ENCODE measurements at places on chromosomes 3 and 15.

- DNase-seq: no peak
Measured at GRCh38 chr3:50173685-50174516, 17.5 kb upstream of the GNAT1 start.

GRCh38 chr3:179182902-179183301 is 34.7 kb downstream of the PIK3CA start:
- no peak for DNase-seq

- DNase-seq: no peak
Measured at GRCh38 chr15:42220216-42220615, 12.1 kb upstream of the VPS39 start.

DNA sequence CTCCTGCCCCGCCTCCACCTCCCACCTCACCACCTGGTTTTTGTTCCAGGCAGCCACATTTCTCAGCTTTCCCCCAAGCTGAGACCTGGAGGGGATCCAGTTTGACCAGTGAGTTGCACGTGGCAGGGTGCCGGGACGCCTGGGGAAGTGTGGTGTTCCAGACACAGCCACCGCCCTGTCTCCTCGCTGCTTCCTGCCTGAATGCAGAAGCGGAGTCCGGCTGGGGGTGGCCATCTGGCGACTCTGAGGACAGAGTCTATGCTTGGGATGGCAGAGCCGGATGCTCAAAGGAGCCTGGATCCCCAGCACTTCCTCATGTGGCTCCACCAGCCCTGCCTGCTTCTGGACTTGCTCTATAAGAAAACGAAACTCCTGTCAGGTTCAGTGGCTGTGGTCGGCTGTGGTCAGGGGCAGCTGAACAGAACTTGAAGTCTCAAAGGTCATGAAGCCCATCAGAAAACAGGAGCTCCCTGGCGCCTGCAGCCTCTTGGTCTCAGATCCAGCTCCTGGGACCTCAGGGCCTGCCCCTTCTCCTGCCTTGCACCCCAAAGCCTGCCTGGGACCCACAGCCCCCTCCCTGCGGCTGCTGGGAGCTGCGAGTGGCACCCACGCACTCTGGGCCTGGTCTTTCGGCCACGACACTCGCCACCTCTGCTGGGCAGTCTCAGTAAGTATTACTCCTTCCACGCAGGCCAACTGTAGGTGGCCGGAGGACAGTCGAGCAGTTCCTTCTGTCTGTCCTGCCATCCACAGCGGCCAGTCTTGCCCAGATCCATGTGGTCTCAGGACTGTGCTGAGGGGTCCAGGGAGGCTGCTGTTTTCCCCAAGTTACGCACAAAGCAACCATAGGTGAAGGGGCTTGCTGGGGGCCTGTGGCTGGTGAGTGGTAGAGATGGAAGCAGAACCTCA is 112.8 kb upstream of the MEF2A start:
- no peak for DNase-seq

DNA sequence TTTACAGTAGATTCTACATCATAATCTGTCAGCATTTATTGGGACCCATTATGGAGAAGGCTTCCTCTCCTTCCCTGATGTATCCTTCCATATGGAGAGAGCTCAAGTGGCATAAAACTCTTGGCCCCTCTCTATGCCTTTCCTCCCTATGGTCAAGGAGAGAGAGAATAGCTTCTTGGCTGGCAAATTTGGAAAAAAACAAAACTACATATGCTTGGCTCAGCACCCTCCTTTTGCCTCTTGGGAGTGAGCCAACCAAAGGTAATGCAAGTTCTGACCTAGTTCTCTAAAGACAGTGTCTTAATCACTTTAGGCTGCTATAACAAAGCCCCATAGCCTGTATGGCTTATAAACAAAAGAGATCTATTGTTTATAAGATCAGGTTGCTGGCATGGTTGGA is 37.5 kb downstream of the C3orf70 start:
- no peak for DNase-seq

DNA sequence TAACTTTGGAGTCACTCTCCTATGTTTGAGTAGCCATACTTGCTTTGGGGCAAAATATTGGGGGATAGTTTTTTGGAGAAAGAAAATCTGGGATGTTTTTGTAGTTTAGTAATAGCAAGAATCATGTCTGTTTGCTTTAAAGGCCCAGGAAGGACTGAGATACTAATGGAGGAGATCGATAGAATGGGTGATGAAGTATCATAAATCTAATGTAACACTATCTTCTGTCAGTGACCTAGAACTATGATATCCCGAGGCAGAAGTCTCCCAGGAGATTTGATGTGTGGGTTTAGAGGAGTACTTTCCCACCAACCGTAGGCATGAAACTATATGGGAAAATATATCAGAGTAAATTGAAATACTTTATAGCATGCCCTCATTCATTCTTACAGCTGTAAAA is 21.0 kb upstream of the NFKBIZ start:
- no peak for DNase-seq

- no peak for DNase-seq
Measured at GRCh38 chr3:114441386-114441785, 147.6 kb downstream of the TIGIT start.

GRCh38 chr3:155607761-155608160 is 137.1 kb downstream of the PLCH1 start:
- DNase-seq: no peak

- DNase-seq: peak; percentile 21
Measured at GRCh38 chr3:48047841-48048464, 31.7 kb upstream of the MAP4 start.

DNA sequence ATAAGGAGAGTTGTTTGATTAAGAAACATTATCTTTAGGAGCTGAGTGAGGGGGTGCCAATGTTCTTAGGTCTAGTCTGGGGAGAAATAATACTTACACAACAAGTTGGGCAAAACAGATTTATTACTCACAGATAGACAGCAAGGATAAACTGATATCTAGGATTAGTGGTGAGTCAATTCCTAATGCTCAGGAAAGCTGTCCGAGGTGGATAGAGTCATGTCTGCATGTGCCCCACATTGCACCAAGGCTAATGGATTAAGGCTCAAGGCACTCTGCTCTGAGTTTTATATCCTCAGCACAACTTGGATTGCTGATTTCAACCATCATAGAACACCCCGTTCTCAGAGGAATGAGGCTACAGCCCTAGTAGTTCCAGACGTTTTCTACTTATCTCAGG is 1042.3 kb downstream of the OTOL1 start:
- no peak for DNase-seq

- peak; percentile 46 for DNase-seq
Measured at GRCh38 chr15:73822998-73823397, 50.4 kb upstream of the TBC1D21 start.

DNA sequence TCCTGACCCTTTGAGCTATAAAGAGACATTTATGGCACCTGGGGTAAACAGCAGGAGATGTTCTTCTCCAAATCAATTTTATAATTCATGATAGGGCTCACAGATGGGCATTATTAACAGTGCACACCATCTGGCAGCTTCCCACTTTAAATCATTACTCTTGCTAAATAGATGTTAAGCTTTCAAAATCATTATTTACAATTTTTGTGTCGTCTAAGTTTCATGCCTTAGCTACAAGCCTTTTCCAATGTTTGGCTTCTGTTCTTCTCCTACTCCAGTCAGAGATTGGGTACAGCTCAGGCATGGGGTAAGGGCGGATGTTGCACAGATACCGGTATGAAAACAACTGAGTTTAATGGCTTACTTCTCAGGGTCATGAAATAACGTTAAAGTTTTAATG is 120.9 kb upstream of the PFN2 start:
- DNase-seq: no peak

DNA sequence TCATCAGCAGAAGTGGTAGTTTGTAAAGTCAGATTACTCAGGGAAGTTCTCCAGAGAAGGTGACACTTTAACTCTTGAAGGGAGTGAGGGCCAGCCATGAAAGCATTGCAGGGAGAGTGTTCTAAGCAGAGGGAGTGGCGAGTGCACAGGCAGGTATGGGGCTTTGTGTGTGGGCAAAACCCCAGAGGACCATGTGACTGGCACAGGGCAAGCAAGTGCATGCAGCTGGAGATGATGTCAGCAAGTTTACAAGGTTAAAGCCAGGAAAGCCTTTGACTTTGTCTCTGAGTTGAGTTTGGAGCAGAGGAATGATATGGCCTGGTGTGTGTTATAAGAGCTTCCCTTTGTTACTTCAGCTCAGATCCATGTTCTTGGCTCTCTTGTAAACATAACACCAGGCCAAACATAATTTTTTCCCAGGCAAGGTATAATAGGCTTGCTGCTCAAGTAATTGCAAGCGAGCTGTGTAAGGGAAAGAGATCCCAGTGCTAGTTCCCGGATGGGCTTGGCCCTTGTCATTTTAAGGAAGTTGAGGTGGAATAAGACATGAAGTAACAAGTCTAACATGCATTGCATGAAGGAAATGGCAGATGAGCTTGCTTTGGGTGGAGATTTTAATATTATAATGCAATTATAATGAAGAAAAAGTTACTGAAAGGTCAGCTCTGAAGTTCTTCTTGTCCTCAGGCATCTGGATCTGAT is 341.1 kb upstream of the LRRC3B start:
- no peak for DNase-seq

DNA sequence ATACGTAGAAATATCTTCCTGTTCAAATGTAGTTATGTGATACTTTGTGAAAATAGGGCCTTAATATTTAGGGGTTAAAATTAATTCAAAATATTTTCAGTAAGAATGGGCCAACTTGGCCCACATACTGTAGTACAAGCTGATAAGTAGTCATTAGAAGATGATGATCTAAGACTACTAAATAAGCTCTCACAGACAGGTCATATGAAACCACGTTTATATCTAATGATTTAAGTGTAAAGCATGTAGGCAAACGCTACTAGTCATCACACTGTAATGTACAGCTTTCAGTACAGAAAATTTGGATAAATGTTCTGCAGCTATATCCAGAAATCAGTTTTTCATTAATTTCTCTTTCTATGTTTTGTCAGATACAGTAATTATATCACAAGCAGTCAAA is 228.6 kb downstream of the UBE2E2 start:
- no peak for DNase-seq

- DNase-seq: no peak
Measured at GRCh38 chr15:75061272-75061671, 37.9 kb downstream of the PPCDC start.

GRCh38 chr3:185934767-185935464 is 2.9 kb downstream of the TRA2B start:
- DNase-seq: no peak

DNA sequence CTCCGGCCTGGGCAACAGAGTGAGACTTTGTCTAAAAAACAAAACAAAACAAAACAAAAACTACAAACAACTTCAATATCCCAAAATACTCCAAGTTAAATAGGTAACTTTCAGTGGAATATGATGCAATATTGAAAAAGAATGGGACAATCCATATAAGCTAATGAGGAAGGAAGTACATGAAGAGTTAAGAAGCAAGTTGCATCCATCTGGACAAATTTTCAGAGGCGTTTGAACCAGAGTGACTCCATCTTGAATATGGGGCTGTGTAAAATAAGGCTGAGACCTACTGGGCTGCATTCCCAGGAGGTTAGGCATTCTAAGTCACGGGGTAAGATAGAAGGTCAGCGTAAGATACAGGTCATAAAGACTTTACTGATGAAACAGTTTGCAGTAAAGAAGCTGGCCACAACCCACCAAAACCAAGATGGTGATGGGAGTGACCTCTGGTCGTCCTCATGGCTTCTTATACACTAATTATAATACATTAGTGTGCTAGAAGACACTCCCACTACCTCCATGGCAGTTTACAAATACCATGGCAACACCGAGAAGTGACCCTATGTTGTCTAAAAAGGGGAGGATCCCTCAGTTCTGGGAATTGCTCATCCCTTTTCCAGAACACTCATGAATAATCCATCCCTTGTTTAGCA is 58.1 kb upstream of the LCTL start:
- DNase-seq: no peak

DNA sequence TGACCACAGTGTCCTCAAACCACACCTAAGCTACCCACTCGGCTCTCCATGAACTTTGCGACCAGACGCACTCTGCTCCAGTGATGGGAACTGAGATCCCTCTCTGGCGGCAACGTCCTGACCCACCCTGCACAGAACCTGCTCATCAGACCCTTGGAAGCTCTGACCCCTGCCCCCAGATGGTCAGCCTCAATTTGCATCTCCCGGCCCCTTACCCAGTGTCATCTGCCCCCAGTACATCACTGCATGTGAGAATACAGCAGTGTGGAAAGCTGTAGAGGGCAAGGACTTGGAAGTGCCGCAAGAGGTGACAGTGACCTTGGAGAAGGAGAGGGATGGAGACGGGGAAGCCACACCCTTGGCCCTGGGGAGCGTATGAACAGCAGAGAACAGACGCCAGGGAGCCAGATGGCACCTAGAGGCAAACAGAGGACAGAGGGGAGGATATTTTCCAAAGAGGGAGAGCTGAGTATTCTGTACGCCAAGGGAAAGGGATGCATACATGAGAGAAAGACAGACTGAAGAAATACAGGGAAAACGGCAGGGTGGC is 192.0 kb downstream of the XXYLT1 start:
- no peak for DNase-seq

GRCh38 chr3:55416331-55416821 is 70.7 kb downstream of the WNT5A start:
- DNase-seq: no peak

DNA sequence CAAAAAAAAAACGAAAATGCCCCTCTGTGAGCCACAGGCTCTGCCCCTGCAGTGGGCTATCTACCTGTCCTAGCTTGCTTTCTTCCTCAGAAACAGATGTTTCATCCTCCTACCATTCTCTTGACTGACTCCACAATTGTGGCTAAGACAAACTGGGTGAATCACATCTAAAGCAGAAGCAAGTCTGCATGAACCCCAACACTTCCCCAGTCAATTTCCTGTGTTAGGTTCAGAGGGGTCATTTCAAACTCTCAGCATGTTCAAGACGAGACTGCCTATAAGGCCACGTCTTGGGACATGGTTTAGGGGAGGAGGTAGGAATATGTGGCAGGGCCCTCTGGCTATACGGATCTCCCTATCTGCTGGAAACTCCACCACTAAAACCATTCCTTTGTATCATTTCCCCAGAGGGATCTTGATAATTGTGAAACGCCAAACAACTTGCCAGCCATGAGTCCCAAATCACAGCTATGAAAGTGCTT is 28.6 kb upstream of the ANKDD1A start:
- DNase-seq: no peak

- DNase-seq: no peak
Measured at GRCh38 chr15:39598186-39598850, 17.4 kb downstream of the THBS1 start.

DNA sequence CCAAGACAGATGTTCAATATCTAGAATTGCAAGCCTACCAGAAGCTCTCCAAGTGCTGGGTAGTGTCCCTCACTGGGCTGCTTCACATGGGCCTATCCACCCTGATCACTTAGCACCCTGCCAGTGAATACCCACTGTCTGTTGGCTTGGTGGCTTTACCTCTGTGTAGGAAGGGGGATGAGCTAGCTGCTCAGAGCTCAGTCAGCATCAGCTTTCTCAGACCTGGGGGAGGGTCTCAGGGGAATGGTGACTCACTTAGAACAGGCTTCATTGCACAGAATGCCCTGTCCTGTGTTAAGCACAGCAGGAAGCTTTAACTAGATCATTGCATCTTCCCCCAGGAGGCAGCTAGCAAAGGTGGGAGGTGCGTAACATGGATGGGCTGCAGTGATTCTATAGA is 209.8 kb downstream of the PDCD6IP start:
- DNase-seq: peak; percentile 88

DNA sequence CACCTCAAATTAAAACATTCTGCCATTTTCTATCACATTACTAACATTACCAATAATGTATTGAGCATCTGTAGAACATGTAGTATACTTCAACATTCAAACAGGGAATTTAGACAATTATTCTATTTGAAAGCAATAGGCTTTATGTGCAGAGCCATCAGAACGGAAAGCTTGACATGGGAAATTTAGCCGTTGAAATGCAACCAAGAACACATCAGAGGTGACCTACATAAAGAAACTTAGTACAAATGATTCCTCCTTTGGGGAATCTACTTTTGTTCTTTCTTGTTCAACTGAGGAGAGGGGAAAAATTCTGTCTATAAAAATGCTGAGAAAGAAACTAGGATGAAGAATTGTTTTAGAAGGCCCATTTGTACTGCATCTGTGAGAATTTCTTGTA is 38.6 kb upstream of the RBMS3 start:
- DNase-seq: no peak

Data from mesendoderm (in vitro differentiated cells).